ENCODE measurements at places on chromosomes 1 and 21.
A peak's percentile ranks its signal among the peaks of the same experiment; 100 is the strongest.

- no peak for DNase-seq
These were observed 11.7 kb downstream of the ATP1B1 start for GRCh38 chr1:169118227-169118626.

DNA sequence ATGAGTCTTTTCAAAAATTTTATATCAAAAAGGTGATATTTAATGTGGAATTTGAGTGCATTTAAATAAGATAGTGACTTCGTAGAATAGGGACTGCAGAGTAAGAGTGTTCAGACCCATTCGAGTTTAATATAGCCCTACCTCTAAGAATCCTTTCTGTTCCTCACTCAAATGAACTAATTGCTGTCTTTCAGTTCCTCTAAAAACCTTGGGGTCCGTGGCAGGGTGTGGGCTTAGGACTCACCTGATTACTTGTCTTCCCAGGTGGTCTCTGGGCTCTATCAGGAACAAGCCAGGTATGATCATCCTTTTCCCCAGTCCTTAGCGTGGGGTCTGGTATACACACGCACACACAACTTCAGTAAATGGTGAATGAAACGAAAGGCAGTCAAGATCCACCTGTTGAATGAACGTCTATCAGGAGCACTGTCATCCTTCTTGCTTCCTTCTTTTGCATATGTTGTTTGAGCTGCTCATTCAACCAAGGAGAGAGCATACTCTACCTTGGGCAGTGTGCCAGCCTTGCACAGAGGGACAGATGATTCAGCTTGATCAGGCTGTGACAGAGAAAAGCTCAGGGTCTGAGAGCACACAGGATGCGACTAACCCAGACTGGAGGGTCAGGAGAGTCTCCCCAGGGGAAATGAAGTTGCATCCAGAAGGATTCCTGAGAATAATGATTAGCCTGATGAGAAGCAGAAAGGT, 1.2 kb upstream of the RNF11 start:
- DNase-seq, result peak; percentile 94

GRCh38 chr21:45423201-45423955, 18.4 kb downstream of the COL18A1 start:
- DNase-seq, result no peak

- DNase-seq, result no peak
These were observed 8.6 kb downstream of the RAP1A start for GRCh38 chr1:111628153-111628552.

- no peak for DNase-seq
These were observed 28.4 kb downstream of the SLAMF6 start for GRCh38 chr1:160494620-160495019.

DNA sequence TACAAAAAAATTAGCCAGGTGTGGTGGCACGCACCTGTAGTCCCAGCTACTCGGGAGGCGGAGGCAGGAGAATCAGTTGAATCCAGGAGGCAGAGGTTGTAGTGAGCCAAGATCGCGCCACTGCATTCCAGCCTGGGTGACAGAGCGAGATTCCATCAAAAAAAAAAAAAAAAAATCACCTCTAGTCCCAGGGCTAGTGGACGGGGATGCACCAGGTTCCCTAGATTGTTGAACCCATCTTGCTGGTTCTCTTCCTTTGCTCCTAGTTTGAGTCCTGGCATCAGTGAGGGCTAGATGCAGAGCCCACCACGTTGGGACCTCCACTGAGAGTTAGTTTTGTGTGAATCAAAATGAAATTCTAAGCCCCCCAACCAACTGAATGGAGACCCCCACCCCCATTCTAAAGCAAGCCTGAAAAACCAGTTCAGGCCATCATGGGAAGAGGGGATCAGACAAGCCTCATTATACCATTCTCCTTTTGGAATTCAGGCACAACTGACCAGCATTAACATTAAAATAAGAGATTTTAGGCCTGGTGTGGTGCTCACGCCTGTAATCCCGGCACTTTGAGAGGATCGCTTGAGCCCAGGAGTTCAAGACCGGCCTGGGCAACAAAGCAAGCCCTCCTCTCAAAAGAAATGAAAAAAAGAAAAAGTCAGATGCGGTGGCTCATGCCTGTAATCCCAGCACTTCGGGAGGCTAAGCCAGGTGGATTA, 17.9 kb upstream of the L1TD1 start:
- no peak for DNase-seq

DNA sequence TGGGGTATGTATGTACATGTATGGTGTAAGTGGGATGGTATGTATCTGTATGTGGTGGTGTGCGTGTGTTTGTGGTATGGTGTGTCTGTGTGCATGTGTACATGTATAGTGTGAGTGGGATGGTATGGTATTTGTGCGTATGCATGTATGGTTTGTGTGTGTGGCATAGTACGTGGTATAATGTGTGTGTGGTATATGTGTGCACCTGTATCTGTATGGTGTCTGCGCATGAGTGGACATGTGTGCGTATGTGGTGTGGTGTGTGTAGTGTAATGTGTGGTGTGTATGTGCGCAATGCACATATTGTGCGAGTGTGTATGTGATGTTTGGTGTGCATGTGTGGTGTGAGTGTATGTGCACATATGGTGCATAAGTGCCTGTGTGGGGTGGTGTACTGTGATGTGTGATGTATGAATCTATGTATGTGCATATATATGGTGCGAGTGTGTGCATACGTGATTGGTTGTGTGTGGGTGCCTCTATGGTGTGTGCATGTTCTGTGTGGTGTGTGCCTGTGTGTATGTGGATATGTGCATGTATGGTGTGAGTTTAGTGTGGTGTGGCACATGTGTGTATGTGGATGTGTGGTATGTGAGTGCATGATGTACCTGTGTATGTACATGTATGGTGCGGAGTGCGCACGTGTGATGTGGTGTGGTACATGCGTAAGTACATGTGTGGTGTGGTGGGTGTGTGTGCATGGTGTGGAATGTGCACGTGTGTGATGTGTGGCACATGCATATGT, 38.8 kb downstream of the WDR4 start:
- DNase-seq, result no peak

- no peak for DNase-seq
These were observed 68.9 kb upstream of the RAB3GAP2 start for GRCh38 chr1:220341126-220341525.

GRCh38 chr21:39611551-39612190, 1.1 kb upstream of the B3GALT5 start:
- DNase-seq, result no peak

DNA sequence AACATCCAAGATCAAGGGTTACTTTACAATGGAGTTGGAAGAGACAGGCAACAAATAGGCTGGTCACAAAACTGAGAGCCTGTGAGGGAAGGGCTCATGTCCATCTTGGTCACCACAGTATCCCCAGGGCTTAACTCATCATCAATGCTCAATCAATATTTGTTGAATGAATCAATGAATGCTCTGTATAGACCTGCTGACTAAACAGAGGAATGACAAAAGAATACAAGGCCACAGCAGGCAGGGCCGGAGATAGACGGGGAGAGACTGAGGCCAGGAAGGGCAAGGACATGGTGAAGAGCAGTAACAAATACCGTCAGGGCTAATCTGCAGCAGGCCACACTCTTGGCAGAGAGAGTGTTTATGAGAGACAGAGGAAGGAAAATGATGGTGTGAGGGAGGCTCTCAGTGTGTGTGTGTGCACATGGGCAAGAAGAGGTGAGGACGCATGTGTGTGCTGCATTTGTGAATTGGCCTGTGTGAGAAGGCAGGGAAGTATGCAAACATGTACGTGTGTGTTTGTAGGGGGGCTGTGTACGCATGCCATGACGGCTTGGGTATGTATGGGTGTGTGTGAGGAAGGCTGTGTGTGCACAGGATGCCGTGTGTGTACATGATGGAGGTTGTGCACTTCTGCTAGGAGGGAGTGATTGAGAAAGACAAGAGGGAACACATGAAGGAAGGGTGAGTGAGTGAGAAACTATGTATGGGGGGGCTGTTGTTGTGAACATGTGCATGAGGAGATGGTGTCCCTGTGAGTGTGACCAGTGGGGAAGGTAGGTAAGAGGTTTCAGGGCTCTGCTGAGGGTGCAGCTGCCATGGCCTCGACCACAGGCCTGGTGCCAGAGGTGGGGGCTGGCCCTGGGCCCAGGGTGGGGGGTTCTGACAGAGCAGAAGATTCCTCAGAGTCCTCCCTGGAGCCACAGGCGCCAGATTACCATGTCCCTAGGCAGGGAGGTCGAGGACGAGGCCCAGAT, 15.4 kb downstream of the AHDC1 start:
- no peak for DNase-seq

DNA sequence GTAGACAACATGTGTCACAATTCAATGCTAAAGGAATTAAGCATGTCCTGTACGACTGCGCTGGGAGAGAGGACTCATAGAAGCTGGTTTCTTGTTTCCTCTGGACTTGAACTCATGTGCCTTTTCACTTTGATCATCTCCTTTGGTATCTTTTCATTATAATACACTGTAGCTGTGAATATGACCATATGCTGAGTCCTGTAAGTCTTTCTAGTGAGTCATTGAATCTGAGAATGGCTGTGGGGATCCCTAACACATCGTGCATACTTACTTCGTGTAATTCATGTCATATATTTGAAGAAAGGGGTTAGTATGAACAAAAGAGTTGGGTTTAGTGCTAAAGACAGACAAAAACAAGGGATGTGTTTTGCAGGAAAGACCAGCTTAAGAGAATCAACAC, 148.1 kb upstream of the RUNX1 start:
- no peak for DNase-seq

DNA sequence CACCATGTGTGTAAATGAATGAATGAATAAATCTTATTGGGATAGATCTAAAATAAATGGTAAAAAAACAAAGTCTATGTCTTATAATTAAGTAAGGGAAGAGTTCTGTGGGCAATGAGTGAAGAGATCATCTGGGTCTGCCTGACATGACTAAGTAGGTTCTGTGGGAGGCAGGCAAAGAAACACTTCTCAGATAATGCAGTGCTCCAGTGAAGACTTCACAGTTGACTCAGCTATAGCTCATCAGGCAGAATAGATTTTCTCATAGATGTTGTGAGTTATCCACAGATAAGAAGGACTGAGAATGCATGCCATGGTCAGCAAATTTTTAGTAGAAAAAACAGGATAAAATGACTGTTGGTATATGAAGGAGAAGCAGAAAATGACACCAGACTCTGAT, 12.4 kb downstream of the KRTAP22-2 start:
- no peak for DNase-seq

DNA sequence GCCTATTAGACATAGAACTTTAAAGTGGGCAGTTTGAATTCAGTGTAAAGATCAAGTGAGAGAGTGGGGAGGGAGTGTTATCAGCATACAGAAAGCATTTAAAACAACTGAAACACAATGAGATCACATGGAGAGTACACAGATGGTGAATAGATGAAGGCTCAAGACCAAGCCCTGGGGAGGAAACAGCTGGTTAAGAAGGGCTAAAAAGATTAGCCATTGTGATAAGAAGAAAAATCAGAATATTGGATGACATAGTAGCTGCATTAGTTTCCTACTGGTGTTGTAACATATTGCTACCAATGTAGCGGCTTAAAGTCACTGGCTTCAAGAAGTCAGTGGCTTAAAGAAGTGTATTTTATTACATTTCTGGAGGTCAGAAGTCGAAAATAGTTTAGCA, 443.4 kb upstream of the RGS18 start:
- DNase-seq, result no peak

DNA sequence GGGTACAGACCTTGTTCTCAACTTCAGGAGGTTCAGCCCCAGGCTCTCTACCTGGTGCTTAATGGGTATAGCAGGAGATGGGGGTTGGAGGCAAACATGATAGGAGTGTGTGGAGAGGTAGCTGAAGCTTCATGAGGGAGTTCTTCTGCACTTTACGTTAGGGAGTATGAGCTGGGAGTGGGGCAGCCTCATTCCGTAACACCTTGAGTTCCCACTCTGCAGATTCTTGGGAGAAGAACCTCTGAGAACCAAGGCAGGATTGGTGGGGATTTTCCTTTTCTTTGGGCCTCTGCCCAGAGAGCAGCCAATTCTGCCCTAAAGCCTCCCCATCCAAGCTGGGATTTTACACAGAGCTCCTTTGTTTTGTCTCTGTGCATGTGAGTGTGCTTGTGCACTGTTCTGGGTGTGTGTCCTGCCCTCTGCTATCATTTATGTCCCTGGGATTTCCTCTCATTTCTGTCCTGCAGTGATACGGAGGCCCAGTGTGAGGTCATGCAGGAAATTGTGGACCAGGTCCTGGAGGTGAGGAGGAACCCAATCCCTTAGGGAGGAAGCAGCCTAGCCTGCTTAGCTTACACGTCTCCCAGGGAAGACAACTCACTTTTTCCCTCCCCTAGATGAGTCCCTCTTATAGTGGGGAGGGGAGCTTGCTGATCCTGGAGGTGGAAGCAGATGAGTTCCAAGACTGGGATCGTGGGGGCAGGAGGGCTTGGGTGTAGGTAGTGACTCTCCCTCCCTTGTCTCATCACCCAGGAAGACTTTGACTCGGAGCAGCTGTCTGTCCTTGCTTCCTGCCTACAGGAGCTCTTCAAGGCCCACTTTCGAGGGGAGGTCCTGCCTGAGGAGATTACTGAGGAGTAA, 11.6 kb upstream of the SLC27A3 start:
- no peak for DNase-seq

GRCh38 chr21:23223882-23224281, 2225.7 kb downstream of the NCAM2 start:
- DNase-seq, result peak; percentile 2

DNA sequence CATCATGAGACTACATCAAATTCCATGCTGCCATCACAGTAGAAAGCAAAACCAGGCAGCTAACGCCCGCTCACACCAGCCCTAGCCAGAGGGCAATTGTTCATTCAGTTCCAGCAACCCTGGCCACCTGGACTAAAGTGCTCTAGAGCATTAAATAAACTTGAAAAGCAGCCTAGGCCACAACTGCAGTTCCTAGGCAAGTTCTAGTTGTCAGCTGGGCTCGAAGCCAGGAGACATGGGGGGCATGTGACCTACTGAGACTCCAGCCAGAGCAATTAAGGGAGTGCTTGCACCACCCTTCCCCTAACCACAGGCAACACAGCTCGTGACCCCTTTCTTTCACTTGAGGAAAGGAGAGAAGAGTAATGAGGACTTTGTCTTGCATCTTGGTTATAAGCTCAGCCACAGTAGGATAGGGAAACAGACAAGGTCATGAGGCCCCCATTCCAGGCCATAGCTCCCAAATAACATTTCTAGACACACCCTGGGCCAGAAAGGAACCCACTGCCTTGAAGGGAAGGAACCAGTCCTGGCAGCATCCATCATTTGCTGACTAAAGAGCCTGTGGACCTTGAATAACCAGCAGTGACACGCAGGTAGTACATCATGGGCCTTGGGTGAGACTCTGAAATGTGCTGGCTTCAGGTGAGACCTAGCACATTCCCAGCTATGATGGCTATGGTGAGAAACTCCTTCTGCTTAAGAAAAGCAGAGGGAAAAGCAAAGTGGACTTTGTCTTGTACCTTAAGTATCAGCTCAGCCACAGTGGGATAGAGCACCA, 77.0 kb downstream of the ZZZ3 start:
- no peak for DNase-seq

DNA sequence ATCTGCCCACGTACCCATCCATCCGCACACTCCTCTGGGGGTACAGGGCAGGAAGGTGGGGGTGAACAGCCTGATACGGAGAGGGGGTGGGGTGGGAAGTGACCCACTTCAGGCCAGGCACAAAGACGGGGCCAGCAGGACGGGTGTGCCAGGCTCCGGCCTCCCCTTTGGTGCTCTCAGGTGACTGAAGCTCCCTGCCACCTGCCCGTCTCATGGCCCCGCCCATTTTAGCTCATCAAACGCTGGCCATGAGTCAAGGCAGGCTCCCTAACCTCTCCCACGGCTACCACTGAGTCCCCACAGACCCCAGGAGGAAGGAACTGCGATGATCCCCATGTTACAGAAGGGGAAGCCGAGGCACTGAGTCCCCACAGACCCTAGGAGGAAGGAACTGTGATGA, 109.6 kb downstream of the CRYAA start:
- DNase-seq, result no peak
